Esophagus squamous epithelium (tissue), 5 donors: ENCODE measurements at places on chromosomes 11 and 22.

- DNase-seq = no peak
Observed at GRCh38 chr11:32983506-32983905, 32.2 kb upstream of the DEPDC7 start.

GRCh38 chr22:38031491-38031890 lies 25.7 kb upstream of the PICK1 start:
- DNase-seq = no peak

DNA sequence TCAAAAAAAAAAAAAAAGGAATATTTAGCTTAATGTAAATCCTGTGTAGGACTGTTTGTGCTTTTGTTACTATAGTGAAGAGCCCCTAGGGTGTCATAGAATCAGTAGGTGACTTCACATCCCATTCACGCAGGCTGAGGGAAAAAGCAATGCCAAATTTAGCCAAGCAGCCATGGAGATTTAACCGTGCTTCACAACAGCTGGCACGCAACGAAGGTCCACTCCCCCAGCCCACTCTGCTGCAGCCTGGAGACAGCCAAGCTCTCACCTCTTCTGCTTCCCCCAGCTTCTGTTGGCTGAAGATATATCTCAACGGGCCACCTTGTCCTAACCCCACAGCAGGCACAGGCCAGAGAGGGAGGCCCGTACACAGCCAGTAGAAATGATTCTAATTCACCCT lies 78.8 kb upstream of the BID start:
- DNase-seq = no peak

GRCh38 chr22:23075525-23076216 lies 5.4 kb downstream of the GNAZ start:
- DNase-seq = no peak

GRCh38 chr11:120527111-120527761 lies 15.7 kb downstream of the GRIK4 start:
- DNase-seq = no peak

DNA sequence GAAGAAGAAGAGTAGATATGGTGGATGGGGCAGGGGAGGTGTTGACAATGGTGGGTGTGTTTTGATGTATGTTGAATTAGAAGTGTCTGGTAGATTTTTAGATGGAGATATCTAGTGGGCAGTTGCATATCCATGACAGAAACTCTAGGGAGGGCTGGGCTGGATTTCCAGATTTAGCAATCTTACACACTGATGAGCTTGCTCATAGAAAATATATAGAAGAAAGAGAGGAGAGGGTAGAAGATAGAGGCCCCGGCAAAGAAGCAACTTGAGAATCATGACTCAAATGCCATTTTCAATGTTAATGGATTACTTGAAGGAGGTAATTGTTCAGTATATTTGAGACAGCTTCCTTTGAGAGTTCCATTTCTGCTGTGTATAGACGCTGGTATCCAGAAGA lies 8.2 kb downstream of the REXO2 start:
- no peak for DNase-seq
